ENCODE measurements at places on chromosomes 2 and 18. TPM values are rescaled to one million over a fixed set of nuclear protein-coding genes. Genes with fewer than 3 reads are reported as not detected.

GAREM2 gene
- total RNA-seq: 6.8 TPM

CAVIN2 gene
- total RNA-seq: 71.1 TPM

GRCh38 chr2:181953881-181954537 is 31.6 kb upstream of the PPP1R1C start:
- peak; percentile 80 for DNase-seq

DNA sequence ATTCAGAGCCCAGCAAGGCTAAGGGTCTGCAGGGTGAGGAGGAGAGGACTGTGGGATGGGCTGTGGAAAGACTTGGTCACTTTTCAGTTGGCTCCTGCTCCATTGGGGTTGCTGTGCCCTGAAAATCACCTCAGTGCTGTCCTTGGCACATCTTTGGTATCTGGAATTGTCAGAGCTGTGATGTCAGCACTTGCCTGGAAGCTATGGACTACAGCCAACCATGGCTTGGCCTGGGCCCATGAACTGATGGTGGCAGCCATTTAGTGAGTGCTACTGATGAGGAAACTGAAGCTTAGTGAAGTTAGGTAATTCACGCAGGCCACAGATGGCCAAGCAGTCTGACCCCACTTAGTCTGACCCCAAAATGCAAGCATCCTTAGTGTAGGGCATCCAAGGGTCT is 121.8 kb upstream of the SERPINE2 start:
- no peak for DNase-seq

- DNase-seq: no peak
These were observed 4.2 kb downstream of the SFT2D3 start for GRCh38 chr2:127705391-127706065.

SP110 gene
- total RNA-seq: 40.5 TPM

DNA sequence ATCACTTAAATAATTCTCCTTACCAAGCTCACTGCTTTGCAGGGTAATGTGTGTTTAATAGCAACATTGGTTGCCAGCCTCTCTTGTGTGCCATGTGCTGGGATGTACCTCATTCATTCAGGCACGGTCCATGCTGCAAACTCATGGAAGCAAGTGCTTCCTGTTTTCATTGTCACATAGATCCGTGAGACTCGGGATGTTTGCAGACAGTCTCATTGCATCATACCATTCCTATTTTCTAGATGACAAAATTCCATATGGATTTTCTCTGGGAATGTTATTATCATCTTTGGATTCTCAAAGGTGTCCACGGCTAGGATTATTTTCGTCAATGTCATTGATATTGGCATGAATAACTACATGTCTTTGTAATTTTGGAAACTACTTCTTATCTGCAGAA is 60.0 kb upstream of the HDAC4 start:
- DNase-seq: no peak

ERICH2 gene
- total RNA-seq: 0.85 TPM

LRRFIP1 gene
- 84.8 TPM for total RNA-seq

GRCh38 chr2:128347701-128348539 is 29.3 kb upstream of the HS6ST1 start:
- peak; percentile 73 for DNase-seq

DNA sequence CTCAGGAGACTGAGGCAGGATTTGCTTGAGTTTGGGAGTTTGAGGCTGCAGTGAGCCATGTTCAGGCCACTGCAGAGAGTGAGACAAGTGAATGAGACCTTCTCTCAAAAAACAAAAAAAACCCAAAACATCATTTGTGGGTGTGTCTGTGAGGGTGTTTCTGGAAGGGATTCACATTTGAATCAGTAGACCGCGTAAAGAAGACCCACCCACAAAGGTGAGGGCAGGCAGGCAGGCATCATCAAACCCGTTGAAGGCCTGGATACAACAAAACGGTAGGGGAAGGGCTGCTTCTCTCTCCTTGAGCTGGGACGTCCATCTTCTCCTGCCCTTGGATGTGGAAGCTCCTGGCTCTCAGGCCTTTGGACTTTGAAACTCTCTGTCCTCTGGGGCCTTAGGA is 25.4 kb downstream of the CDKL4 start:
- DNase-seq: no peak

IL1F10 gene
- total RNA-seq: not detected

DNA sequence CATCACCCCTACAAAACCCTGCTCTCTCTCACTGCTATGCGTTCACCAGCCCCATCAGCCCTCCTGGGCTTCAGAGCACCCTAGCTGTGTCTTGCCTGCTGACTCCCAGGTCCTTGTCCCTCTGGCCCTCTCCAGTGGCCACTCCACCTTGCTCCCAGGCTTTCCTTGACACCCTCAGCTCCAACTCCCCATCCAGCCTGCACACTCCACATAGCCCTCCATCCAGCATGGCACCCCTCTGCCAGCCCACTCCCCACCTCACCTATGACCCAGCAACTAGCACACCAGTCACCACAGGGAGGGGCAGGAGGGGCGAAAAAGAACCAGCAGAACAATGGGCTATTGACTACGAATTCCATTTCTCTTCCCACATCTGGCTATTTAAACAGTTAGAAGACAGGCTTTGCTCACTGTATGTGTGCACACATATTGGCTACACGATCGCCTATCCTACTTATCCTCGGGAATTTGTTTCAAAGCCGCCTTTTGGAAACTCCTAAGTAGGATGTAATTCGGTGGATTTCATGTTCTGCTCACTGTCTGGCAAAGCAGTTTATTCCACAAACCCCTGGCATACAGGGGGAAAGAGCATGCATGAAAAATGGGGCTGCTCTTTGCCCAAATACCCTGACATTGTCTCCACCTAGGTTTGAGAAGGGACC is 195.3 kb downstream of the SMAD2 start:
- DNase-seq: no peak

- no peak for DNase-seq
These were observed 39.0 kb upstream of the STRN start for GRCh38 chr2:37005118-37005868.

LRATD1 gene
- 3.0 TPM for total RNA-seq

GRCh38 chr2:167703441-167703840 is 544.0 kb downstream of the STK39 start:
- DNase-seq: no peak

GRCh38 chr18:23397907-23398306 is 55.2 kb upstream of the RIOK3 start:
- DNase-seq: no peak

- no peak for DNase-seq
These were observed 46.4 kb downstream of the STK25 start for GRCh38 chr2:241461693-241462677.

GRCh38 chr2:43115881-43116280 is 110.5 kb downstream of the ZFP36L2 start:
- no peak for DNase-seq

DNA sequence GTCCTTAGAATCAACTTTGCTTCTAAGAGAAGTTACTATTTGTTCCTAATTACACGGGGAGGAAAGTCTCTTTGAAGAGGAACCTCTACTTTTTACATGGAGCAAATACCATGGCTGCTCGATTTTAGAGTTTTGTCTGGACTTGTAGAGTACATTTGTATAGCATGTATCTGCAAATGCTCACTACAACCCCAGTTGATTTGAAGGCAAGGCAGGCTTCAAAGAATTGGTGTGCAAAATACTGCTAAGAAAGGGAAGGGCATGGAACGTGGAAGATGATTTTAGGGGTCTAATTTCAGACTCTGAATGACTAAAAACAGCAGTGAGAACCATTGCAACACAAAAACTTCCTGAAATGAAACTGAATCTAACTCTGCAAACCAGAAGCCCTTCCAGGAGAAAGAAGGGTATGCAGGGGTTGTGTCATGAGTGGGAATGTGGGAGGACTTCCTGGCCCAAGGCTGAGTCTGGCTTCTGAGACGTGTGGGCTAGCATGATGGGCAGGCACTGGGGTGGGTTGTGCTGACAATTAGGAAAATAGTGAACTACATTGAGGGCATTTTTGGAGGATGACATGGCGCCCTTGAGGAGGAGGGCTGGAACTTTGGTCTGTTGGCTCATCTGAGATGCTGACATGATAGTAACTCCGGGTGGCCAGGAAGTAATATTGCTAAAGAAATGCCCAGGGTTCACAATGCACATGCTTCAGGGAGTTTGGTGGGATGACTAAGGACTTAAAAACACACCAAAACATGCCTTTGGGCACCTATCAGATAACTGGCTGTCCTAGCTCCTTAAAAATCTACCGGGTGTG is 18.9 kb upstream of the IL1R2 start:
- no peak for DNase-seq

DNA sequence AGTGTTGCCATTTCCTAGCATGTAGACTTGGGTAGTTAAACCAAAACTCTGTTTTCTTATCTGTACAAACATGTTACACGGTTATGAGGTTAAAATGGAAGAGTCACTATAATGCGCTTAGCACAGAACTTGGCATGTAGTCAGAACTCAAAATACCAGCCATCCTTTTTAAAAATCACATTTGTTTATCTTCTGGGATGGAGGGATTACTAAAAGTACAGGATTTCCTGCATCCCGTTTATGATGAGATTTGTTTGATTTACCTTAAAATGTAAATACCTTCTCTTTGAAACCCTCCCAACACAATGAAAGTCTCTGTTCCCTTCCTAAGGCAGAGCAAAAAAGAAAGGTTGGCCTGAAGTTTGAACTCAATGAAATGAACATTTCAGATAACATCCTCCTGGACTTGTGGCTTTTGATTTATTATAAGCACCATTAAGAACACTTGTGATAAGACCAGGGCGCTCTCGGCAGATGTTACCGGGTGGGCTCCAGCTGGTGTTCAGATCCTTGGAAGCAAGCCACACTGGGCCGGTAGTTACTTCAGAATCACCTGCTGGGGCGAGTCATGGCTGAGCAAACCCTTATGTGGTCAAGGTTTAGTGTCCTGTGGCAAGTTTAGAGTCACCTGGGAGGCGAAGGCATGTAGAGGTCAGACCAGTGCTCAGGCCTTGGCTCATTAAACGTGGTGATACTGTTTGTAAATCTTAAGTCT is 105.7 kb downstream of the MGAT5 start:
- DNase-seq: no peak

DNA sequence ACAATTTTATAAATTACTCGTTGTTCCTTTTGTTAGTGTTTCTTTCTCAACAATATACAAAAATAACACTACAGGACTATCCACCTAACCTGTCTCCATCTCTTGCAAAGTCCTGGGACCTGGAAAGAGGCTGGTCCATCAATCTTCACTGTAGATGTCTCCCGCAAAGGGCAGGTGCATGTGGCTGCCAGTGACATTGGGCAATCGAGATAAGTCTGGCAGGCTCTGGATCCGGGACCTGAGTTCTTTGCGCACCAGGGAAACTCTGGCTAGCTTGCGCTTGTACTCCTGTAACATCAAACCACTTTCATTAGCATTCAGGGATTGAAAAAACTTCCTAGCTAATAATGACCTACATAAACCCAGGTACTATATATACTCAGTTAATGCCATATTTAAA is 20.5 kb downstream of the RMP24 start:
- DNase-seq: no peak

GRCh38 chr2:133641497-133641896 is 73.2 kb upstream of the NCKAP5 start:
- no peak for DNase-seq

Data from sciatic nerve (tissue), 2 donors.